ENCODE measurements at places on chromosomes 7 and 10.
A peak's percentile ranks its signal among the peaks of the same experiment; 100 is the strongest.

- DNase-seq: no peak
These were observed 63.5 kb upstream of the PITRM1 start for GRCh38 chr10:3235996-3236510.

DNA sequence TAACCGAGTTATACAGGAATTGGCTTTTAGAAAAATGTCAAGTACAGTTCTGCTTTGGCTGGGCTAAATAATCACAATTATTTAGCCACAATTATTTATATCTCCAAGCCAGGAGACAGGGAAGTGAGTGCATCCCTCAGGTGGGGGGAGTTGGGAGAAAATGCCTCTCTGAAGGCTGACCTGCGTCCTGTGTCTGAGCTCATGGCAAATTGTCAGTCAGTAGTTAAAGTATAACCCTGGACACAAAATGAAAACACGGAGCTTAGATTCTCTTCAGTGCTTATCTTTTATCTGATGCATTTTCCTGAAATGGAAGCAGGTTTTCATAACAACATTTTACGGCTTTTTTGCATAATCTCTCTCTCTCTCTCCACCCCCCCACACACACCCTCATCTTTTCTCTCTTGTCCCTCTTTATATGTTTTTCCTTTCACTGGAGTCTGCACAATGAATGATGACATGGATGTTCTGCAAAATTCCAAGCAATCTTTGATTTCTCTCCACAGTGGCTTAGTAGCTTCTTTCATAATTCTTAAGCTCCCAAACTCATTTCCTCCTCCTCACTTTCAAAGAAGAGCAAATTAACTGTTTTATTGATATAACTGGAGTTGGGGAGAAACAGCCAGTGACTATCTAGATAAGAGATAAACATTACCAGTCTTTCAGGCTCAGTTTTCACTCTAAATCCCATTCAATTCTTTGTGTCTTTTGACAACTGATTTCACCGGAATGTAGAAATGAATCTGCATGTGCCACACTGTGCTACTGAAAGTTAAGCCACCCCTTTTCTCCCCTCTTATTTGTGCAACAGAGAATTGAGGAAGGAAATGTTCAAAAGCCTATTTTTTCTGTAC lies 521.4 kb upstream of the GHITM start:
- DNase-seq: no peak

- peak; percentile 53 for DNase-seq
These were observed 4.4 kb downstream of the SPOCK2 start for GRCh38 chr10:72083790-72084459.

GRCh38 chr7:30545791-30546555 lies 41.3 kb upstream of the GGCT start:
- DNase-seq: no peak

- DNase-seq: no peak
These were observed 9.0 kb downstream of the PLPP4 start for GRCh38 chr10:120466006-120466405.

DNA sequence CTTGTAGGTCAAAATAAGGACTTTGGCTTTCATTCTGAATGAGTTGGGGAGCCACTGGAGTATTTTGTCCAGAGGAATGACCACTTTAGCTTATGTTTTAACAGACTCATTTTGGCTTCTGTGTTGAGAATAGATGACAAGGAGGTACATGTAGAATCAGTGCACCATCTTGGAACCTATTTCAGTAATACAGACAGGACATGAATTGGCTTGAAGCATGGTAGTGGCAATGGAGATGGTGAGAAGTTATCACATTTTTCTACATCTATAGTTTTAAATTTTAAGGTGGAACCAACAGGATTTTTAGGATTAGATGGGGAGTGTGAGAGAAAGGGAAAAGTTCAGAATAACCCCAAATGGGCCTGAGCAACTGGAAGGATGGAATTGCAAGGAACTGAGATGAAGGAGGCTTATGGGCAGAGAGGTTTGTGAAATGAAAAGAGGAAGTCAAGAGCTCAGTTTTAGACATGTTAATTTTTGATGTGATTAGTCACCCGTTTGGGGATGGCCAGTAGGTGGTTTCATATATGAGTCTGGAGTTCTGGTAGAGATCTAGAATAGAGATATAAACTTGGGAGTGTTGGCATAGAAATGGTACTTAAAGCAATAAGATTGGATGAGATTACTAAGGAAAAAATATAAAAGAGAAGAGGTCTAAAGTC lies 89.2 kb upstream of the JAZF1 start:
- no peak for DNase-seq

DNA sequence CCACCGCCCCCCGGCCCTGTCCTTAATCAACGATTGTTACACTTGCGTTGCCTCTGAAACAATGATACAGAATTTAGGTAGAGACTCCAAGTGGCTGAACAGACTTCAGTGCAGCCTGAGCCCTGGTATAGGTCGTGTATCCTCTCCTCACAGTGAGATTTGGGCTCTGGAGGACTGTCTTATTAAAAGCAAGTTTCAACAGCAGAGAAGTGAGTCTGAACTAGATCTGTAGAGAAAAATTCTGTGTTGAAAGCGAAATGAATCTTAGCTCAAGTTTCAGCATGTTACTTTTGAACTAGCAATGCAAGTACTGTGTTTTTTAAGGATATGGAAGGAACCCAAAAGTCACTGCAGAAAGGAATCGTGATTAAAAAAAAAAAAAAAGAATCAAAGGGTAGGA lies 103.1 kb downstream of the HOXA1 start:
- no peak for DNase-seq

GRCh38 chr7:151247611-151248345 lies 716 bp downstream of the SMARCD3 start:
- no peak for DNase-seq

- DNase-seq: no peak
These were observed 15.9 kb upstream of the ADCK2 start for GRCh38 chr7:140656548-140657515.

DNA sequence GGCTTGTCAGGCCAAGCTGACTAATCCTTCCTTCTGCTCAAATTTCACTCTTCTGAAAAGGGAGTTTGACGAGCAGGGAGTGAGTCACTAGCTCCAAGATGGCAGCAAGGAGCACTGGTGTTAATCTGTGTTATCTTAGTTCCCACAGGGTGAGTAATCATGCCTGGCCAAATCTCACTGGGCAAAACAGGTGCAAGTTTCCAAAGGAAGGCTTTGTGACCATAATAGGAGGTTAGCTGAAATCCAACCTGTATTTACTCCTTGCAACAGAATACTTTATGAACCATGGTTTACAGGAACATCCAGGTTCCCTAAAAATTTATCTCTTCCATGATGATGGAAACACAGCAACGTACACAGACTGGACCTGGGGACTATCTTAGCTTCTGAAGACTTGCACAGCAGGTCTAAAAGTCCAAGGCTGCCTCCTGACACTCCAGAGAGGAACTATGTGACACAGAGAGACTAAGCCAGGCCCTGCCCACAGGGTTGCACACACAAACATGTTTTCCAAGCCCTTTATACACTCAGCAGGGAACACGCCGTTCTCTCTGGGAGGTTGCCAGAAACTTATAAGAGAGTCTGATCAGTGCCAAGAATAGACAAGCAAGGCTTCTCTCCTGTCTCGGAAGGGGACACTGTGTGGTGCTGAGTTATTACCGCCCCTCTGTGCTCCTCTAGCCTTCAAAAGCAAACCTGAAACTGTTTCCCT lies 46.3 kb downstream of the PDK4 start:
- no peak for DNase-seq

DNA sequence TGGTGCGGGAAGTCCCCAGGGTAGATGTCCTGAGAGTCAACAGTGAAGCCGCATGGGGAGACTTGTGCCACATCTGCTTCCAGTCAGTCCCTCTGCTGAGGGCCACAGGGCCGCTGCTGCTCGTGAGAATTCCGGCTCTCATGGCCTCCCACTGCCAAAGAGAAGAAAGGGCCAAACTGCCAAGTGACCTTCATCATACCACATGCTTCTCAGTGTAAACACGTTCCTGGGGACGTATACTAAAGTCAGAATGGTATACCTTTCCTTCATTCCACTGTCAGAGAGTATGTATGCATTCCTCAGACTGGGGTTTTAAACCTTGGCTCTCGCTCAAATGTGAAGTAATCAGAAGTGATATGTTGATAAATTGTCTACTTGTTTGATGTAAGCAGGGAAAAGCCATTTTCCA lies 52.8 kb upstream of the SEC61G start:
- no peak for DNase-seq

GRCh38 chr7:141210862-141211261 lies 137.0 kb downstream of the TMEM178B start:
- DNase-seq: no peak

GRCh38 chr7:44530990-44531389 lies 10.1 kb downstream of the NPC1L1 start:
- no peak for DNase-seq

DNA sequence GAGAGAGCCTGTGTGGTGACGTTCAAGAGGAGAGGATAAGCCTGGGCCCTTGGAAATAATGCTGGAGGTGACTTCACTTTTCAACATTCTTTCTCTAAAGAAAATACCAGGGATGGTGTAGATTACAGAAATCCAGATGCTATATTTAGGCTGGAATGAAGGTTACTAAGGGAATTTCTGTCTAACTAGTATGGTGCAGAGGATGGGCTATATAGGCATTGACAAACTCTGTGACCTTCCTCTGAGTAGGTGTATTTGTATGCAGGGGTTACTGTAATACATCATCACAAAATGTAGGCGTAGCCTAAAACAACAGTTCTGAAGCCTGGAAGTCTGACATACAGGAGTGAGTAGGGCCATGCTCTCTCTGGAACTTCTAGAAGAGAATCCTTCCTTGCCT lies 155.3 kb upstream of the INHBA start:
- DNase-seq: no peak

DNA sequence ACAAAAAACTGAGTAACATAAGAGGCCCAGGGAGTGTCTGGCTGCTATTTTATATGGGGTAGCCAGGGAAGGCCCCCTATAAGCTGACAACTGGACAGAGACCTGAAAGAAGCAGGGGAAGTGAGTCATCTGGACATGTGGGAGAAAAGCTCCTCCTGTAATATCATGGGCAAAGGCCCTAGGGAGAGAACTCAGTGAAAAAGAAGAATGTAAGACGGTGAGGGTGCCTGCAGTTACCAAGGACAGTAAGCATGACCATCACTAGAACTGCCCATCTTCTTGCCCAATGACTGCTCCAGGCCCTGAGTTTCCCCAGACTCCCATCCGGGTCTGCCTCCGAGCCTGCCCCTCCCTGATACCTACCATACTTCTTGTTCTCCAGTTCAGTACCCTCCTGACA lies 2.3 kb downstream of the ELMO1 start:
- no peak for DNase-seq

- peak; percentile 6 for DNase-seq
These were observed 274.9 kb upstream of the GALNT17 start for GRCh38 chr7:70856901-70857630.

DNA sequence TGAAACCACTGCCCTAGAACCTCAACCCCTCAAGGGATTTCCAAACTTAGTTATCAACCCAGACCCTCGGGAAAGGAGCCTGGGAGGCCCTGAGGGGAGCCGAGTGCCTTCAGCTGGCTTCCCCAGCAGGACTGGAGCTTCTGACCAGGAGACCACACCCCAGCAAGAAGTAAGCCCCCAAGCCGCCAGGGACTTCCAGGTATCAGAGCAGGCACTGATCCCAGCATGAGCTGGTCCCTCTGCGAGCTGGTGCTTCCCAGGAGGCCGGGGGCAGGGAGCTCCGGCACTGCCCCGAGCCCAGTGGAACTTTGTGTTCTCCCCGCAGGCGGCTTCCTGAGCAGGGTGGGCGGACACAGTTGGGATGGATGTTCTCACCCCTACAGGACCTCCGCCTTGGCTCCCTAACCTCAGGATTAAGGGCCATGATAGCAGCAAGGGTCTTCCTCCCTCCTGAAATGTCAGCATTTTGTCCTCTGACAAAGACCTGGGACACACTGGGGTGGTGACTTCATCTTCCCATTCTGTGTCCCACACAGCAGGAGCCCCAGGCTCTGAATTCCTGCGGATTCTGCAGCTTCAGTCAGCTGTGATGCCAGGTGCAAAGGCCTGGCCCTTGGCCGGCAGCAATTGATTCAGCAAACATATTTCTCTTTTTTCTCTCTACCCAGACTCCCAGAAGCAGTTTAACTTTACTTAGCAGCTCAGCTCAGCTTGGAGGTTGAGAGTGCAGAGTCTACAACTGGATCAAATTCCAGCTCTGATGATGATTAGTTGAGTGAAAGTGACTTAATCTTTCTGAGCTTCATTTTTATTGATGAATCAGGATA lies 11.6 kb downstream of the ATP6V0E2 start:
- DNase-seq: no peak

DNA sequence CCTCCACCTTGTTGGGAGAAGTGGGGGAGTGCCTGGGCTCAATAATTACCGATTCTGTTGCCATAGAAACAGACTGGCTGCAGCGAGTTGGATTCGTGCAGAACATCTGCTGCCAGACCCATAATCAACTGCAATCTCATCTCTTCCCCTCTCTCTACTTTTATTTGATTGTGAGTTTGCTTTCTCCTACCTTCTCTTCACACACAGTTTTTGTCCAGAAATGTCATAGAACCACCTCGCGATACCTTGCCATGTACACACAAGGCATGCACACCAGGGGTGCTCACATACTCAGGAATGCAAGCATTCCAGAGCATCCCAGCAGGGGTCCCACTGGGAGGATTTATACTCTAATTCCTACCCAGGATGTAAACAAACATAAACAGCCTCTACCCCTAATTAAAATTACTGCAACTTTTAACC lies 262.2 kb upstream of the AOAH start:
- DNase-seq: no peak

GRCh38 chr7:37816922-37817590 lies 31.3 kb upstream of the NME8 start:
- no peak for DNase-seq

DNA sequence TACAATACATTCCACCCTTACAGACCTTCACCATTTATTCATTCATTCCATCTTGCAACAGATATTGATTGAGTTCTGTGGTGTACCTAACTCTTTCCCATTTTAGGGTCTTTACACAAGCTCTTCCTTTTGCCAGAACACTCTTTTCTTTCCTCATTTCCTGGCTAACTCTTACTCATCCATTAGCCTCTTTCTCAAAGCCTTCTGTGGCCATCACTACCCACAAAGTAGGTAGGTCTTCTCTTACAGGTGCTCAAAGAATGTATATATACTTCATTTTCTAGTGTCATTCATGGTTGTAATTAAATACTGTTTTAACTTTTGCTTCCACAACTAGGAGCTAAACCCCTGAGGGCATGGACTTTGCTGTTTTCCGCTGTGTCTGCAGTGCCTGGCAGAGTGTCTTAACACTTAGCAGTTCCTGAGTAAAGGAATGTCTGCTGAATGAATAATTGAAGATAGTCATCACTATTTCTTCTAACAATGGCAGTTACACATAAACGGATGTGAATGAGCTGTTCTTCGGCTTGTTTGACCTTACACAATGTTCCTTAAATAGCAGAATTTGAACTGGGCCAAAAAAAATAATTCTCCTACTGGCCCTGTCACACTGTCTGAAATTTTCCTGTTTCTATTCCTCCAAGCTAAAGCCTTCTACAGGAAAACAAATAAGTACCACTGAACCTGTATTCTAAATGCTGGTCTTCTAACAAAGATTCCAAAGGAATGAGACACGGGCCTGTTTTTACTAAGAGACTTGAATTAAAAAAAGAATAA lies 15.1 kb downstream of the BCAP29 start:
- no peak for DNase-seq
